HT1080 (cell line): ENCODE measurements at places on chromosomes 5 and 9. TPM values are rescaled to one million over a fixed set of nuclear protein-coding genes. Genes with fewer than 3 reads are reported as not detected.

The BTNL8 gene
- total RNA-seq, result 0.18 TPM in 1 of 2 replicates, not detected in the other

The GPSM1 gene
- total RNA-seq, result 19.0 and 23.1 TPM in 2 replicates

The ITGA1 gene
- total RNA-seq, result 2.5 and 5.6 TPM in 2 replicates

The TICAM2 gene
- 2.4 and 2.7 TPM in 2 replicates for total RNA-seq

The NUTM2G gene
- total RNA-seq, result not detected in 2 replicates

The GPR151 gene
- total RNA-seq, result not detected in 2 replicates

The EQTN gene
- total RNA-seq, result not detected in 2 replicates

The KCNN2 gene
- total RNA-seq, result 0.13 TPM in 1 of 2 replicates, not detected in the other

The MELK gene
- total RNA-seq, result 62.7 and 74.6 TPM in 2 replicates

The SH3PXD2B gene
- total RNA-seq, result 5.3 and 6.4 TPM in 2 replicates

The HTR1A gene
- not detected in 2 replicates for total RNA-seq

The BHMT2 gene
- not detected in 2 replicates for total RNA-seq

The NMUR2 gene
- not detected in 2 replicates for total RNA-seq

The C1QTNF2 gene
- 0.33 and 0.55 TPM in 2 replicates for total RNA-seq

The ZNF483 gene
- not detected in 2 replicates for total RNA-seq

The PRKACG gene
- total RNA-seq, result not detected in 2 replicates
